NCI-H510A treated with DMSO at 0.1 percent for 48 hours (cell line): ENCODE measurements at places on chromosomes 4 and X.
A peak's percentile ranks its signal among the peaks of the same experiment; 100 is the strongest.

GRCh38 chr4:109166586-109166985 lies 135.9 kb downstream of the COL25A1 start:
- no peak for DNase-seq

DNA sequence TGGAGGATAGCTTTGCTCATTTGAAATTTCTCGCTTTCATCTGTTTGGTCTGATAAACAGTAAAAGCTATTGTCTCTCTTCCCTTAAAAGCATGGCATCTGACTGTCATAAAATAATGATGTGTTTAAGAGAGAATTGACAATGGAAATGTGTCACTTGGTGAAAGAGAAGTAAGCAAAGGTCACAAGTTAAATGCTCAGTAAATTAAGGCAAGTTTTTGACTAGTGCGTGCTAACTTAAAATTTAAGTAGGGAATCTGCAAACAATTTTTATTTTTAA lies 161.6 kb upstream of the ANKRD50 start:
- DNase-seq = no peak

DNA sequence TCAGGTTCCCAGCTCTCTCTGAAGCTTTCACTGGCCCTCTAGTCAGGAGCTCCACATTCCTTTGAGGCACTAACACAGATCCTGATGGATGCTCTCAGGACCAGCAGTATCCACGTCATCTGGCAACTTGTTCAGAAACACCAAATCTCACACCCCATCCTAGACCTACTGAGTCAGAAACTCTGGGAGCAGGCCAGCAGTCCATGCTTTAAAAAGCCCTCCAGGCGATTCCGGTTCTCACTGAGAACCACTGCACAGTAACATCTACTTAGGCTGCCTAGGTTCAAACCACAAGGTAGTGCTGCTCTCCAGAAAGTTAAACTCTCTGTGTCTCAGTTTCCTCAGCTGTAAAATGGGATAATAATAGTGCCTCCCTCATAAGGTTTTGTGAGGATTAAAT lies 55.3 kb downstream of the CCDC158 start:
- no peak for DNase-seq

DNA sequence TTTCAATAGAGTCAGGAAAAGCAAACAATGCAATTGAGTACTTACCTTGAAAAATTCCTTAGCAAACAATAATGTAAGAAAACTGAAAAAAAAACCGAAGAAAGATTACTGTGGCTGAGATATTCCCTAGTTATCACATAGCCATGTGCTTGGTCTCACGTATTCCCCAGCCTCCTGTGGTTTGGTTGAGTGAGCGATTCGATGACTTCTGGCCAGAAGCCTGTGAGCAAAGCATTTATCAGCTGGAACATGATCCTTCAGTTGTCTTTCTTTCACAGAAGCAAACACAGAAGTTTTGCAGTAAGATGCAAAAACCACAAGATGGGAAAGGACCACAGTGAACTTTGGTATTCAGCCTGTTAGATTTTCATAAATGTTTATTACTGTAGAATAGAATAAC lies 1754.3 kb upstream of the AGA start:
- no peak for DNase-seq

GRCh38 chr4:182768838-182769237 lies 148.3 kb downstream of the DCTD start:
- no peak for DNase-seq

GRCh38 chr4:54487491-54487890 lies 170.3 kb upstream of the KIT start:
- no peak for DNase-seq

DNA sequence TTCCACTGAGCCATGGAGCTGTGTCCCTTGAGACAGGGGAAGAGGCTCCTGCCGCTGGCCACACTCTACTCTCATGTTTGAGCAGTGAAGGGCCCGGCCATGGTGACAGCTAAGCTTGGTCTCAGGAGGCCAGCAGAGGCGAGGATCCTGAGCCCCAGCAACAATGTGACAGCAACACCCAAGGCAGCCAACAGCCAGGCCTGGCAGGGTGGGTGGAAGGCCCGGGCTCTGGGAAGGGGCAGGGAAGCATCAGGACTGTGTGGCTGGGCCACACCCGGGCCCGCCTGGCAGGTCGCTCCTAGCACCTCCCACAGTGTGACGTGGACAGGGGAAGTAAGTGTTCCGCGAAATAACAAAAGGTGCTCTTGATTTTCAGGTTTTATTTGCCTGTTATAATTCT lies 24.8 kb downstream of the L1CAM start:
- no peak for DNase-seq

DNA sequence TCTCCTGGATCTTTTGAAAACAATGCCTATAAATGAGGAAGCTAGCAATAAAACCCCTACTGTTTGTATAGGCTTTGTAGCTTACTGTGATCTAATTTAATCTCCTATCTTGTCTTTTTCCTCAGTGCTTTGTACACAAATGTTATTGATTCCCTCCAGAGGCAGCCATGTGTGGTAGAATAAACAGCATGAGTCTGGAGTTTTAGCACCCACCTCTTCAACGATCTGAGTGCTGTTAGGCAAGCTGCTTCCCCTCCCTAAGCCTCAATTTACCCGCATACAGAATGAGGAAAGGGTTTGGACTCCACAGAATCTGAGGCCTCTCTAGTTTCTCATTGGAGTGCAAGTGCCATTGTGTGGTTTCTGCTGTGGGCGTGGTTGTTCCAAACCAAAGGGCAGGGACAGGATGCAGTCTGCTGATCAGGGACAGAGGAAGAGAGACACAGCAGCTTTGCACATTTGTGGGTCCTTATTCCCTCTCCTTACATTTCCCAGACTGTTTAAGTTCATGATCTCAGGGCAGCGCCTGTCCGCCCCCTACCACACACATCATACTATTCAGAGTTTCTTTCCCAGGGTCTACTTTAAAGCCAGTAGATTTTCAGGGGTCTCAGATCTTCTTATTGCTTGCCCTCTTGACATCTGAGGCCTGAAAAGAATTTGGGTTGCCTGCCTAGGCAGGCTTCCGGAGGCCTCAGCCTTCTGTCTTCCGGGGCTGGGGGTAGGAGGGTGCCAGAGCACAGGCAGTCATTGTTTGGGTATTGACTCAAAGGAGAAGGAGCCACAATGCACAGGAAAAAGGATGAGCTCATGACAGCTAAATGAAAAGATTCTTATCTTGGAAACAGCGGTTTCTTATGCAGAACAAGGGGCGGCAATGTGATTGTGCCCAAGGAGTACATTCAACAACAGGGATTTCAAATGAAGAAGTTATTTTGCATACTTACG lies 114.9 kb upstream of the TEX13D start:
- DNase-seq = peak; percentile 58

DNA sequence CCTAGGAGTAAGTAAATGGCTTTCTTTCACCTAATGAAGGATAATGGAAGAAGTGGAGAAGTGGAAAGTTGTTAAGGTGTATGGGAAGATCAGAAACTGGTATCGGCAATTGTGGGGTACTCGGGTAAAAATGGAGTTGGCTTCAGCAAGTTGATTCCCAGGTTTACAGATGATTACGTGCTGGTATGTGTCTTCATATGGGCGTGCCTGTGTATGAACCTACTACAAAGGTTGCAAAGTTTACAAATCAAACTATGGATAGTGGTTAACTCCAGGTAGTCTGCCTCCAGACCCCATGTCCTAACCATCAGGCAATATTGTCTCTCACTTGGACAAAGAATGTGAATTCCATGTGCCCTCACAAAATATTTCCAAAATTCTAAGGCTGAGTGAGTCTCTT lies 773 bp downstream of the TLR3 start:
- no peak for DNase-seq

DNA sequence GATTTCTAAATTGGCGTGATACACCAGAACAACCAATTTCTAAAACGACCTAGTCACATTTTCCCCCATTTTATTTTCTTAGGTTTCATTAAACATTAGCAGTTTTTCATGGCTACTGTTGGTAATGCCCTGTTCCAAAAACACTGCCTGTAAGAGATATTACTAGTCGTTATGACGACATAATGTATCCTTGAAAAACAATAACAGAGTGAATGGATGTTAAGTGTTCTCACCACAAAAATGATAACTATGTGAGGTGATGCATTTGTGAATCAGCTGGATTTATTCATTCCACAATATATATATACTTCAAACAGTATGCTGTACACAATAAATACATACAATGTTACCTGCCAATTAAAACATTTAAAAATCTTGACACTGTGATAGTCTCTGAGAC lies 1147.6 kb upstream of the PCDH10 start:
- no peak for DNase-seq

DNA sequence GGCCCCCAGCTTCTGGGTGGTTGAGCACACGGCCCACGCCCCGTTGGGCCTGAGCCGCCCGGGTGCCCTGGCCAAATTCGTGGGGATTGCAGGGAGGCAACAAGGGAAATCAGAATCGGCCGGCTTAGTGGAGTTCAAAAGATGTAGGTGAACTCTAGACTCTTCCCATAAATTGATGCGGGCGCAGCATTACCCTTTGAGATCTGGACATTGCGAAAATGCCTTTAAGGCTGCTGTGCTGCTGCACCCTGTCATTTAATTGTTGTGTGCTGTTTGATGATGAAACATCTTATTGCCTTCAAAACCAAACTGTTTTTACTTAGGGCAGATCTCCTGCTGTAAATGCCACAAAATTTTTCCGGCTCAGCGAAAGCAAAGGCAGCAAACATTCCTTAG lies 409 bp upstream of the MPP1 start:
- no peak for DNase-seq

DNA sequence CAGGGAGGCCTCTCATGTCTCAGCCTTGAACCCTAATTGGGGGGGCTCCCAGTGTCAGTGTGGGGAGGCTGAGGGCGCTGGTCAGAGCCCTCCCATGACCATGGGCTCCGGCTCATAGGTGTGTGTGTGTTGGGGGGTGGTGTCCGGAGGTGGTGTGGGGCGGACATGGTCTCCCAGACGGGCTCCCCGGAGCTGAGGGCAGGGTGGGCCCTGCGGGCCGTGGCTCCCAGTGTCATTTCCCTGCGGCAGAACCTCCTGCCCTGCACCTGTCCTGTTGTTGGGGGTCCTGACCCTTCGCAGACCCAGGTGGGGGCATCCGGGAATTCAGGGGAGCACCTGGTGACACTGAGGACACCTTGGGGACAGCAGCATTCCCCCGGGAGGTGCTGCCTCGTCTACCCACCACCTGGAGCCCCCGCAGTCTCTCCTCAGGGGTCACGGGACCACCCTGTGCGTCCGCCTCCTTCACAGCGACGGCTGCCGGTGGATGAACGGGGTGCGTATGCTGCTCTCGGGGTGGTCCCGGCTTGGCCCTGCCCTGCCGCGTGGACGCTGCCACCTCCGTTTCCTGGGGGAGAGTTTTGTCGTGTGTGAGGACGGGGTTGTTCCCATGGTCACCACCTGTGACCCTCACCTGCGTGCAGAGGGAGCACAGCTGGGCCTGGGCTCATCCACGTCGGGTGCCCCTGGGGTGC lies 14.5 kb upstream of the GTPBP6 start:
- DNase-seq = no peak

DNA sequence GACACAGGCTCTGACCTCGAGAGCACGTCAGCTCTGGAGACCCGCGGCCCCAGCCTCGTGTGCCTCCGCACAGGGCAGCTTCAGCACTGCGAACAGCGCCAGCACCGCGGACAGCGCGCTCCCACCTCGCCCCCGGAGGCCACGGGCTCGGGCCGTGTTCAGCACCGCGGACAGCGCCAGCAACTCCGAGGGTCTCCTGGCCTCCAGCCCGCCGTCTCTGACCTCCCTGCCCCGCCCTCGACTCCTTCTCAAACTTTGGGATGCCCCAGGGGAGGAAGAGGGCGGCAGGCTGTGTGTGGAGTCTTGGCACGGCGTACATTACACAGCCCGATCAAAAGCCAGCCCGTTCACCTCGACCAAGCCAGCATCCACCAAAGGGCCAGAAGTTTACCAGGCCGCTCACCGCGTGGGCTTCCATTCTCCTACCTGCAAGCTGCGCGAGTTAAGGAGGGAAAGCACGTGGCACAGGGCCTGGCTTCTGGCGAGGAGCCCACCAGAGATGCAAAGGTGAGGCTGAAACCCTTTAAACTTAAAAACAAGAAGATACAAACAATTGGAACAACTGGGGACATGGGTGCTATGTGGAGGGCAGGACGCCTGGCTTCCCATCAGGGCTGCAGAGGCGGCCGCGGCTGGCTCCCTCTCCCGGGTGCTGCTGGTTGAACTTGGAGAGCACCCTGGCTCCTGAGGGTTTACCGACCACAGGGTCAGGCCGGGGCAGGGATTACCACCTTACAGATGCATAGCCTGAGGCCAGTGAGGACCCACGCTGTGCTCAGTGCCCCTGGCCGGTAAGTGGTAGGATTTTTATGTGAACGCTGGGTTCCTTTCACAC lies 4.5 kb upstream of the NKX1-1 start:
- DNase-seq = no peak

DNA sequence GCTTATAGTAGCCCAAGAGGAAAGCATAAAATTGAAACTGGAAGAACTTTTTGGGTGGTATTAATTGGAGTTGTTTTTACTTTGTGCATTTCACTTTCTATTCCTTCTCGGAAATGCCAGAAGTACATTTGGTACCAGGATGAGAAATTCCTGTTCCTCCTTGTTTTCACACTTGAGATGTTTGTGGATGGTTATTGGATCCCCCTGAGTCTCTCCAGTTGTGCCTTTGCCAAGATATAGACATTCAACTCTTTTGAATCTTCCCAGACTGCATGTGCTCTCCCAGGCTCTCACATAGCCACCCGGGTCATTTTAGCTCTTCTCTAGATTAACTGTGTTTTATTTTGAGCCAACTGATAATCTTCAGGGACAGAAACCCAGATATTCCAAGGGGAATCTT lies 120.5 kb downstream of the AFF1 start:
- DNase-seq = no peak

- DNase-seq = no peak
These were observed 10.2 kb downstream of the ADGRL3 start for GRCh38 chr4:61210186-61210939.

DNA sequence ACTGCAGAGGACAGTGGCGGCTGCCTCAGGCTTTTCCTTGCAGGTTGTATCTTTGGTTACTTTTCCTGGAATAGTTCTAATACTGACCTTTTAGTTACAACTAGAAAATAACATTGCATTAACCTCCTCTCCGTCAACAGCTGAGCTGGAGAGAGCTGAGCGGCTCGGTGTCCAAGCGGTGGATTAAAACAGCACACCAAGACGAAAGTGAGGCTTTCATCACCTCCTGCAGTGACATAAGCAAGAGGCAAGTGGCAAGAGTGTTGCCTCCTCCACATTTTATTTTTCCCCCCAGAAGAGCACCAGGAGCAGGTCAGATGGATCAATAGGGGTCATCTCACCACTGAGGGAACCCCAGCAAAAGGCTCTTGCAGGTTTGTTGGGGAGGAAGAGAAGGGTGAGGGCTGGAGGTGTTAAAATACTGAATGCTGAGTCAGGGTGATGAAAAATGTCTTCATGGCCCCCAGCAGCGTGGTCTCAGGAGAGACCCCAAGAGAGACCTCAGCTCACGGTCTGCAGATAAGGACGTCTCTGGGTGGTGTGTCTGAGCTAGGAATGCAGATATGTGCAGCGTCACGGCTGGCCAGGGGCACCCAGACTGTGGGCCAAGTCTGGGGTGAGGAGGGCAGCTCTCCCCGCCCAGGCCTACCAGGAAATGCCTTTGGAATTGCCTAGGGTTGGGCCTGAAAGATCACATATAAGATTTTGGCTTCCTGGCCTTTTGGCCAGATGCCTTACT lies 50.3 kb downstream of the CASP3 start:
- no peak for DNase-seq
